Activated naive CD4-positive, alpha-beta T cell (primary cell): ENCODE measurements at places on chromosomes 5 and 9.

- DNase-seq = no peak
These were observed 51.0 kb downstream of the ARHGAP26 start for GRCh38 chr5:142821034-142821732.

DNA sequence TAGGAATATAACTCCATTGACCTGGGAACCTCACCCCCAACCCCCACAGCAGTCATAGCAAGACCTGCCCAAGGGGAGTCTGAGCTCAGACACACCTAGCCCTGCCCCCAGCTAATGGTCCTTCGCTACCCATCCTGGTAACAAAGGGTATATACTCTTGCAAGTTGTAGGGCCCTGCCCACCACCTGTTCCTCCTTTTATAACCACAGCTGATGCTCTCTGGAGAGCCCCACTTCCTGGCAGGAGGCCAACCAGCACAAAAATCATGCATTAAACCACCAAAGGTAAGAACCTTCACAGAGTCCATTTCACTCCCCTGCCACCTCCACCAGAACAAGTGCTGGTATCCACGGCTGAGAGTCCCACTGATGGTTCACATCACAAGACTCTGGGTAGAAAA is 1195.3 kb upstream of the SEMA6A start:
- no peak for DNase-seq

GRCh38 chr9:113580041-113580953 is 116.8 kb downstream of the RGS3 start:
- peak; percentile 13 for DNase-seq

DNA sequence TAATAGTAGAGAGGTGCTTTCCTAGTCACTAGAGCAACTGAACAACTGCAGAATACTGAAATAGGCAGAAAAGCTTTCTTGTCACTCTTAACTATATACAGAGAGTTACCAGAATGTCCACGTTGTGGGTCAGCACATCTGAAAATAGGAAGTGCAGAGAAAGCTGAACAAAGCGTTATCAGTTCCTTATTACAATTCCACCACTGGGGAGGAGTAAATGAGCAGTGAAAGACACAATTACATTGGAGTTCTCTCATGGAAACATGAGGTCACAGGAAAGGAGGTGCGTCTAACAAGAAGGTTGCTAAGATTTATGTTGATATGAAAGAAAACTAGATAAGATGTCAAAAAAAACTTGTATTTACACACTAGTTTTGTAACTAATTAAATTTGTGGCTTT is 461.9 kb upstream of the COX7C start:
- no peak for DNase-seq

DNA sequence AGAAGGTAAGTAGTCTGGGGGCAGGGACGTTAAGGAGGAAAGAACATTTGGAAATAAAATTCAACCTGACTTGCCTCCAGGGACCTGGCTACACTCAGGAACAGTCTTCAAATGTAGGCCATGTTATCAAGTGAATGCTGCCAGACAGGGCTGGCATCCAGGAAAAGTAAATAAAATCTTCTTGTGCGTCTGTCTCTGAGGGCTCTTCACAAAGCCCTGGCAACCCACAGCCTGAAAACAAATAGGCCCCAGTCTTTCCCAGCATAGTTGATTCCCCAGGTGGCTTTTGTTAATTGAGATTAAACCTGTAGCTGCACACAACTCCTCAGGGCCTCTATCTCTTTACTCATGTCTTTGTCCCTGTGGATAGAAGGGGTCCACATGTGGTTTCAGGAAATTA is 55.4 kb downstream of the STK32A start:
- DNase-seq = no peak

DNA sequence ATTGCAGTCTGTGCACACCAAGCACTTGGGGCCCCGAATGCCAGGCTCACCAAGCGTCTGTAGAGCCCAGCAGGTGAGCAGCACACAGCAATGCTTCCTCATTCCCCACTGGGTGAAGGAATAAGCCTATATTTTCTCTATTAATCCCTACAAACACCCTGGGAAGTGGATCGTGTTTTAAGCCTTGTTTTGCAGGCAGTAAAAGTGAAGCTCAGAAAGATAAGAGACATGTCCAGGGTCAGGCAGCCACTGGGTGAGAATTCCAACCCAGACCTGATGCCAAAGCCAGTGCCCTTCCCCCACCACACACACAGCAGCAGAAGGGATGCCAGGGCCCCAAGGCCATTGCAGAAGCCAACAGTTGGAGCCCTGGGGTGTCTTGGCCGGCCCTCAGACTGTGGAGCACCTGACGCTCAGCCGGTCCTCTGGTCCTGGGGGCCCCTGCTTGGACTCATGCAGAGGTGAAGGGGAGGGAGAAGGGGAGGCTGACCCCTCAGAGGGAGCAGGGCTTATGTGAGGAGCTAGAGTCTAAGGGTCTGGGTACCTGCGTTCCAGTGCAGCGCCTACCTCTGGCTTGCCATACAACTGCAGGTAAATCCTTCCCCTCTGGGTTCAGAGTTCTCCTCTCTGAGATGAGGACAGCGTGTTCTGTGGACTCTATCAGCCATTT is 26.3 kb upstream of the SYNPO start:
- no peak for DNase-seq

- DNase-seq = no peak
These were observed 30.9 kb upstream of the SLC9A3 start for GRCh38 chr5:555058-555623.

DNA sequence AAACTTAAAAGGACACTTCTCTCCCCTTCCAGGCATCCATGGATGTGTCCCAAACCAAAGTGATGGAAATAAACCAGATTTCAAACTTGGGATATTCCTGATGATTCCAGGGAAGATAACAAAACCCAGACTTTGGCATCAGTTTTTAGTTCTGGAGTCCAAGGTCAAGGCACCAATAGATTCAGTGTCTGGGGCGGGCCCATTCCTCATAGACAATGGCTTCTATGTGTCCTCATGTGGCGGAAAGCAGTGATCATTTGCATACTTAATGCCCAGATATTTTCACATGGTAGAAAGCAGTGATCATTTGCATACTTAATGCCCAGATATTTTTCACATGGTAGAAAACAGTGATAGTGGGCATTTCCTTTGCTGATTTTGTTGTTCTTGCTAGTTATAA is 151.4 kb upstream of the DAP start:
- DNase-seq = no peak

DNA sequence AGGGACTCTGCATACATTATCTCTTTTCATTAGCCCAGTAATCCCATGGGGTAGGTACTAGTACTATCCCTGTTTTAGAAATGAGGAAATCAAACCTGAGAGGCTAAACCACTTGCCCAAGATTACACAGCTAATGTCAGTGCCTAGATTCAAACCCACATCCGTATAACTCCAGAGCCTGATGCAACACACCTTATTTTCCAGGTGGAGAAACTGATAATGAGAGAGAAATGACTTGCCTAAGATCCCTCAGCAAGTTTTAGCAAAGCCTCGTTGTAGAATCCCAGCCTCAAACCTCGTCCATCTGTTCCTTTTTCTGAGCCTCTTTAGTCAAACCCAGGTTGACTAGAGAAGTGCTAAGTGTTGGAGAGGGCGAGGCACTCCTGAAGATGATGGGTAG is 1.1 kb upstream of the ADAM19 start:
- DNase-seq = no peak

DNA sequence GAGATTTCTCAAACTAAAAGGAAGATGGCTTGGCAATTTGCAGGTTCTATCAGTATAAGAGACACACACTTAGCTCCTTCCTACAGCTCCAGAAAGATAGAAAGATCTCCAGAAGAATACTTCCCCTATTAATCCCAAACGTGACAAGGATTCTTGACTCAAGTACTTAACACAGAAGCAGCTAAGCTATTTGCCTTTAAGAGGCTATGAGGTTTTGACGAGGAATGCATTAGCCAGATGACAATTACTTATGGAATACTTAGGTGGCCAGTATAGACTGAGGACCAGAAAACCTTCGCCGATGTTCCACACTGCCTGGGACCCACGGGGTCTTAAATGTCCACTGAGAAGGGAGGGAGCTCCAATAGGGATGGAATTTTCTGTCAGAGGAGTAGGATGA is 340.5 kb upstream of the KIF2A start:
- no peak for DNase-seq

DNA sequence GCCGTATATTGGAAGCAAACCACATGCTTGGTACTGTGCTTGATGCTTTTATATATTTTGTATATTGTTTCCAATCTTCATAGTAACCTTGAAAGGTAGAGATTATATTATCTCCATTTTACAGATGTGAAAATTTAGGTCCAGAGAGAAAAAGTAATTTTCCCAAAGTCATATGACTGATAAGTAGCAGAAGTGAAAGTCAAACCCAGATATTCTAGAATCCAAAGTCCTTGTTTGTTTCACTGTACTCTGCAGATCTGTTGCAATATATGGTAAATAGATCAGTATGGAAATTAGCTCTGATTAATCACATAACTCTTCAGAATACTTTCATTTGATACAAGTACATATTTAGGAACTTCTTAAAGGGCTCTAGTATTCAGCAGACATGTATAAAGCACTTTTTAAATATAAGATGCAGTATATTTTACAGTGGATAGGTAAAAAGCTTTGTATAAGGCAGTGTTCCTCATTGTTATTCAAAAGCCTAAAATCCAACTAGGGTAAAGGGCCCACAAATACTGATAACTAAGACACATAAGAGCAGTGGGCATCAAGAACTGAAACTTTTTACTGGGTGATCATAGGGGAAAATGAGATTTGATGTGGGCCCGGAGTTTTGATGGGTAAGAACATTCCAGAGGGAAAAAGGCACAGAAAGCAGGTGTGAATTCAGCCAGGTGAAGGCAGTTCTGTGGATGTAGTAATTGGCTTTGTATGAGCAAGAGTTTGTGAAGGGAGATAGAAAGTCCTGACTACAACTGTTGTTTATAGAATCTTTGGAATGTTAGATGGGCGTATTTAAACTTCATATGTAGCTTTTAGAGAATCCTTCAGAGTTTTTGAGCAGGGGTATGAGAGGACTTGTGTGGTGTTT is 25.0 kb downstream of the NDFIP1 start:
- no peak for DNase-seq

- no peak for DNase-seq
These were observed 99.5 kb downstream of the VPS13A start for GRCh38 chr9:77276799-77277198.

DNA sequence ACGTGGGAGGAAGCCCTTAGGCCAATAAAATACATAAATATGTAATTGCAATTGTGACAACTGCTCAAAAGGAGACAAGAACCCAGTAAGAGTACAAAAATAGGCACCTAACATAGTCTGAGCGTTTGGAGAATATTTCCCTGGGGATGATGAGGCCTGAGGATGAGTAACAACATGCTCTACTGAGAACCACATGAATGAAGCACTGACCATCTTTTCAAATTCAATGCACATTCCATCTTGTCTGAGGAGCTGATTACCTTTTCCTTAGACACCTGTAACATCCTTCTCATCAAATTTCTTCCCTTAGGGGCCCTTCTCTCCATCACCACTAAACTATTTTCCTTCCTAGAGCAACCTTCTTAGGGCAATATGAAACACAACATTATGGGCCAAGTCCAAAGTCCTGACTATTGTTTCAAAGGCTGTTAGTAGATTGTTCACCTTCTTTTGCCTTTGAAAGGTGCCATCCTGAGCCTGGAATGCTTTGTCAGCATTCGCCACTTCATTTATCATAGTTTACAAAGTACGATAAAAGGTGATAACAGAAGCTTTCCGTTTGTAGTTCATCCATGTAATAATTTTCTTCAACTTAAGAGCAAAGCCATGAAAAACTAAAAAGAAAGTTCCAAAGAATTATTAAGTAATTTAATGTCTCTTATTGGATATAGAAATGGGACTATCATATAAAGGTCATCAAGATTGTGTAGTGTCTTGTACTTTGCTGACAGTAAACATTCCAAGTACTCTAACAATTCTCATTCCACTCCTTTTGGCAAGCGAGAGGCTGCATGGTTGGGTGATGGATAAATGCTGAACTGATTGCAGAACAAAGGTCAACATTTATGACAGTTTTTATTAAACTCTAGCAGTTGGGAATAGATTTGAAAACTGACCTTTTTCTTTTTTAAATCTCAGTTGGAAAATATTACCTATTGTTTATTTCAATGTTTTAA is 471.3 kb downstream of the PDE4D start:
- no peak for DNase-seq

DNA sequence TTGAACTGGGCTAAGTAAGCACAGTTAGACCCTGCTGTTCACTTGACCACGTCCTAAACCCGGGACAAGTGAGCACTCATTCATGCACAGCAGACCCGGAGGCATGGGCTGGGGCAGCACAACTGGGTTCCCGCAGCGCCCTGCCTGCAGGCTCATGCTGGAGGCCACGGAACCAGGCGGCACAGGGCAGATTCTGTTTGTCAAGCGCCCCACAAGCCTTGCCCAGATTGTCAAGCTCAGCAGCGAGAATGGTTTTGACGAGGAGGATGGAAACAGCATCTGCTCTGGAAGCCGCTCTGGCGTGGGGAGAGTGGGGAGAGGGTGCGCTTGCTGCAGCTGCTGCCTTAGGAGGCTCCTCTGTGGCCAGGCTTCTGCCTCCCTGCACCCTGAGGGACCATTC is 32.7 kb downstream of the PRRT1B start:
- DNase-seq = no peak

- DNase-seq = no peak
These were observed 41.3 kb downstream of the PPARGC1B start for GRCh38 chr5:149771216-149771980.

DNA sequence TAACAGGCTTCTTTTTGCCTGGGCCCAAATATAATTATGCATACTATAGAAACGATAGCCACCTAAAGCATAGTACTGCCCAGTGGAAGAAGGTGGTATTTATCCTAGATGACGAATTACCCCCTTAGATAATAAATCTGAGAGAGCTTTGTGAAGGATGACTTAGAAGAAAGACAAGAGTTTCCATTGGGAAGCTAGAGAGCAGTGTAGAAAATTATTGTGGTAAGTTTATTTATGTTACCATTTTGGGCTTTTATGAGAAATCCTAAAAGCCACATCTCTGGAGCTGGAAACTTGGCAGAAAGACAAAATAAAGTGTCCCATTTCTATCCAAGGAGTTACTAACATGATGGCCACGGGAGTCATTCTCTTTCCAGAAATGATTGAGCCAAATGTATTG is 172.0 kb upstream of the SEMA6A start:
- no peak for DNase-seq
